ENCODE measurements at places on chromosomes 6 and 20.

- DNase-seq: no peak
These were observed 434.3 kb downstream of the TBC1D32 start for GRCh38 chr6:120899932-120900331.

DNA sequence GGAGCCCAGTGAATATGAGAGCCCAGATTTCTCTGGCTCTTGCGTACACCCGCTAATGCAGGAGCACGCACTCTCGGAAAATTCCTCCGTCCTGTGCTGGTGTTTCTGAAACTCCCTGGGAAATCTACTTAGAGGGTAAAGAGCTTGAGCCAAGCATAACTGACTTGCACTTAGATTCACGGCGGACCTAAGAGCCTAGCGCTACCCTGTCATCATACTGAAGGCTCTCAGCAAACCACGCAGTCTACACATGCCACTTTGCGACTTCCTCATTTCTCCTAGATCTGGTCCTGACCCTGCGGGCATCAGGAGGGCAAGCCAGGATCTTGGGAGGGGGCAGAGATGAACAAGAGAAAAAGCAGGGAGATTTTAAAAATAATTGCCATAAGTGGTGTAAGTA lies 324.7 kb downstream of the CD83 start:
- no peak for DNase-seq

DNA sequence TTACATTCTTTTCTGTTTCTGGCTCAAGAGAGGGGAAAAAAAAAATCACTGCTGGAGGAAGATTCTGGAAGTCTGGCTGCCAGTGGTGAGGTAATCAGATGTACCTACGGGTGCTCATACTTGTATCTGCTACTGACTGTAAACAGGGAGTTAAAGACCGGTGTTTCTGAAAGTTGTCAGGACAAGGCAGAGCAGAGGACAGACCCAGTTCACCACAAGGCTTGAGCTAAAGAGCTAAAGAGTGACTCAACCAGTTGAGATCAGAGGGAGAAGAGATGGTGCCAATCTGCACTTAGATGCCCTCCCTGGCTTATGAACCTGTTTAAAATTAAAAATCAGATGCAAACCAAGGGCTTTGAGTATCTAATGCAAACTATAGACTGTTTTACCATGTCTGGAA lies 55.4 kb downstream of the CEP162 start:
- DNase-seq: no peak

GRCh38 chr6:87183687-87184086 lies 28.3 kb downstream of the ZNF292 start:
- DNase-seq: no peak

- DNase-seq: peak; percentile 57
These were observed 37.9 kb upstream of the FUCA2 start for GRCh38 chr6:143549221-143549948.

GRCh38 chr20:3193806-3194616 lies 10.5 kb downstream of the DDRGK1 start:
- DNase-seq: no peak

DNA sequence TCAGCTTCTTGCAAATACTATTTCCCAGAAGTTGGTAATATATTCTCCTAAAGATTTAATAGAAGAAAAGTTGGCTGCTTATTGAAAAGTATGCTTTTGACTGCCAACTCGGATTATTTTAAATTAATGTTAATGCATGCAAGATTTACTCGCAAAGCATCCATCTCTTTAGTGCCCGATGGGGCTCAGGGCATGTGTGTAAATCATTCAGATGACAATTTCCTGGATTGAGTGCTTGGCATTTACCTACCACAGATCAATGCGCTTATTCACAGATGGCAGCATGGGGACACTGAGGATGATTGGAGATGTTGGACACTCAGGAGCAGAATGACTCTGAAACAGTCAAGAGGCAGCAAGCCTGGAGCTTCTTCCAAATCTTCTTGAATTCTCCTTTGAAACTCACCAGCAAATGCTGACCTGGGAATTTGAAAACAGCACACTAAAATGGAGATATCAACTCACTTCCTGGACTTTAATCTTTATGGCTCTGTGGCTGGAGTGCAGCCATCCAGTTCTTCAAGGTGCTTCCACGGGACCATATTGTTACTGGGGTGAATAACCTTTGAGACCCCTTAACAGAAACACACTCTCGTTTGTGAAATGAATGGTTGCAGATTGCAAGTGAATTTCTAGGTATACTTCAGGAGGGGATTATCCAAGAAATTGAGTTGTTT lies 34.1 kb upstream of the TIAM2 start:
- no peak for DNase-seq

DNA sequence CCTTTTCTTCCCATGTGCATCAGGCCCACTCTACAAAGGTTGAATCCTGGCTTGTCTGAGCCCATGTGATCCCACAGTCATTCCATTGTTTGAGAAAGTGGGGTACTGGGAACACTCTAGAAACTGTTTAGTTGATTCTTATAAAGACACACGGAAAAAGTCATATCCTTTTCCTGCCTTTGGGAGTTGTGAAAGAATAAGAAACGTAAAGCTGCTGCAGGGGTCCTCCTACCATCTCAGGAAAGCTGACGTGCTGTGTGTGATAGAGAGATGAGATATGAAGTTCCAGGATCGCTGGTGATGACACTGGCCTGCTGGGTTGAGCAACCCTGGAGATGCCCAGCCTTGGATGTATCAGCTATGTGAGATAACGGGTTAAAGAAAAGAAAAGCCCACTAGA lies 21.3 kb upstream of the HLA-DRB5 start:
- DNase-seq: no peak

DNA sequence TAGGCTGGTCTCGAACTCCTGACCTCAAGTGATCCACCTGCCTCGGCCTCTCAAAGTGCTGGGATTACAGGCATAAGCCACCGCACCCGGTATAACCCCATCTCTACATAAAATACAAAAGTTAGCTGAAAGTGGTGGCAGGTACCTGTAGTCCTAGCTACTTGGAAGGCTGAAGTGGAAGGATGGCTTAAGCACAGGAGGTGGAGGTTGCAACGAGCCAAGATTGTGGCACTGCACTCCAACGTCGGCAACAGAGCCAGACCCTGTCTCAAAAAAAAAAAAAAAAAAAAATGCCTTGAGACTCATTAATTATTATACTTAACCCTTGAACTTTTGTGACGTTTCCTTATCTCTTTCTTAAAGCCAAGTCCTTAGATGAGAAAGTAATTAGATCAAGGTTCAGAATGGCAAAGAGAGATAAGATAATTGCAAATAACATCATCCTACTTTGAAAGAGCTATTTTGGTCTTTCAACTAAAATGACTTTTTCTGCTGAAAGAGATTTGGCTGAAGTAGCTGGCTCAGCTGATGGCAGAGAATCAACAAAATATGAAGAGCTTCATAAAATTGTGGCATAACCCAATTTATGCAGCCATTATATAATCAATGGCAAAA lies 4.7 kb upstream of the SHLD1 start:
- DNase-seq: no peak

DNA sequence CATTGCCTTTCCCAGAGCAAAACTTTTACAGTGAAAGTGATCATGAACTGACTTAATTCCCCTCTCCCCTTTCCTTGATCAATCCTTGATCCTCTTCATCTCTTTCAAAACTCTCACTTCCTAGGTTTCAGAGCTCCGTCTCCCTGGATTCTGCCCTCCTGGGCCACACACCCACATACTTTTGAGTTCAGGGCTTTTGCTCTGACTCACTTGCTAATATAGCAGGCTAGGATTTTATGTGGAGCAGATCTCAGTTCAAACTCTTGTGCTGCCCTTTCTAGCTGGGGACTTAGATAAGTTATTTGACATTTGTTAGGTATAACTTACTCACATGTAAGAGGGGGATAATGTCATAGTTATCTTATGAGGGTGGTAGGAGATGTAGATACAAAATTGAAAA lies 109.1 kb upstream of the MLIP start:
- no peak for DNase-seq

DNA sequence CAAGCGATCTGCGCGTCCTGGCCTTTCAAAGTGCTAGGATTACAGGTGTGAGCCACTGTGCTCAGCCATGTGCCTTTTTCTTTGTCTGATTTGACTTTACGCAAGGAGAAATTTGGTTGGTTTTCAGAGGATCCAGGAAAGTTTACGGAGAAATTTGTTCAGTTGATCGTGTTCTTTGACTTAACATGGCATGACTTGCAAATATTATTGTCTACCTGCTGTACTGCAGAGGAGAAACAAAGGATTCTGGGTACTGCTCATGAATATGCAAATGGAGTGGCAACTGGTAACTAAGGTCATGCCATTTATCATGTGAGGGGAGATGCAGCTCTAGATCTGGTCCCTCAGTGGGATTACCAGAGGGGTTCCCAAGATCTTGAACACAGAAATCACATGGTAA lies 68.8 kb upstream of the CHD6 start:
- no peak for DNase-seq

- no peak for DNase-seq
These were observed 25.0 kb downstream of the KCNB1 start for GRCh38 chr20:49457444-49457843.

DNA sequence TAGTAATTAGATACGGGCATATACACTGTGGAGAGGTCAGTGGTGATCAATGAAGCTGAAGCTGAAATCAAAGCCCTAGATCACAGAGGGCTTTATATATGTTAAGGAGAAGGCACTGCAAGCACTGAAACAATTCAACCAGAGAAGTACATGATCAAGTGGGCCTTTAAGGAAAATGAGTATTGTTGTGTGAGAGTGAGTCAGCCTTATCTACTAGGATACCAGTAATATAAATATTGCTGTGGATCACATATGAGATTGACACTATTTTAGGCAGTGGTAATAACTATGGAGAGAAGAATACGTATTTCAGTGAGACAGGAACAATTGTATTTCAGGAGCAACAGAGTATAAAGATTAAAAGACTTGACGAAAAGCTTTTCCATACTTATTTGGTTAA lies 1172.2 kb upstream of the GJE1 start:
- no peak for DNase-seq

DNA sequence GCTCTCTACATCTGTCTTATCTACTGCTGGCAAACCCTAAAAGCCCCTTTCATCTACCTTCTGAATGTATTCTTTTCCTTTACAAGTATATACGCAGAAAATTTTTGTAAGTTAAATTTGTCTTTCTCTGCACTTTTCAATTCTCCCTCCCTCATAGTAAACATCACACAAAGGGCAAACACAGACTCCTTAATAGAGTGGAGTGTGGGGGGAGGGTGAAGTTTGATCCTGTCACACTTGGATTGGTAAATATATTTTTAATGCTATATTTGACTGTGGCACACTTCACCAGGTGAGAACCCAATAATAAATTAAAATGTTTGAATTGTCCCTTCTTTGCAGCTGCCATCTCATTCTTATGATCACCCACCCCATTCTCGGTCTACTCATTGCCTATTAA lies 33.2 kb upstream of the PAQR8 start:
- no peak for DNase-seq

- DNase-seq: no peak
These were observed 14.9 kb downstream of the SYCP2L start for GRCh38 chr6:10901770-10902169.

DNA sequence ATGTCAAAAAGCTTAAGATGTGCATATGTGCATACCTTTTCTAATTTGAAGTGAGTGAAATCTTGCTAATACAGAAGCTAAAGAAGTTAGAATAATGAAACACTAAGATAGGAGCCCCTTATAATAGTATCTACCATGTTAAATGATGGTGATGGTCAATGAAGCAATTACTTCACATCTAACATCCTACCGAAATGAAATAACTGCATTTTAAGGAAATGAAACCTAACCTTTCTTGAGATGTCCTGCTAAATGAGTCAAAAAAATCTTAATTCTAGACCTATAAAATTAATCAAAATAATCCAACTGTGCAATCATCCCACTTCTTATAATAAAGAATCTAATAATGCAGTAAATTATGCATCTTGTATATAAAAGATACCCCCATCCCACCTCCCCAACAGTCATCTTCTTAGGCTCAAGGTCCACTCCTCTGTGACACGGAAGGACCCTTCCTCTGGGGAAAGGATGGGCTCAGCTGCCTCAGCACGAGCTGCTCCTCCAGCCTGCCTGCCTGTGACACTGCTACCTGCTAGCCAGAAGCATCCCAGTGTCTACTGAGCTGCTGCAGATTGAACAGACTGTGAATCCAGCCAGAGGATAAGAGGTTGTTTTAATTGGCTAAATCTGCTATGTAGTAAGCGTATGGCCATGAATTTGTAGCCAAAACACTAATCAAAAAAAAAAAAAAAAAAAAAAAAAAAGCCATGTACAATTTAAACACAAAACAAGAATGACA lies 129.6 kb upstream of the BEND3 start:
- DNase-seq: no peak

DNA sequence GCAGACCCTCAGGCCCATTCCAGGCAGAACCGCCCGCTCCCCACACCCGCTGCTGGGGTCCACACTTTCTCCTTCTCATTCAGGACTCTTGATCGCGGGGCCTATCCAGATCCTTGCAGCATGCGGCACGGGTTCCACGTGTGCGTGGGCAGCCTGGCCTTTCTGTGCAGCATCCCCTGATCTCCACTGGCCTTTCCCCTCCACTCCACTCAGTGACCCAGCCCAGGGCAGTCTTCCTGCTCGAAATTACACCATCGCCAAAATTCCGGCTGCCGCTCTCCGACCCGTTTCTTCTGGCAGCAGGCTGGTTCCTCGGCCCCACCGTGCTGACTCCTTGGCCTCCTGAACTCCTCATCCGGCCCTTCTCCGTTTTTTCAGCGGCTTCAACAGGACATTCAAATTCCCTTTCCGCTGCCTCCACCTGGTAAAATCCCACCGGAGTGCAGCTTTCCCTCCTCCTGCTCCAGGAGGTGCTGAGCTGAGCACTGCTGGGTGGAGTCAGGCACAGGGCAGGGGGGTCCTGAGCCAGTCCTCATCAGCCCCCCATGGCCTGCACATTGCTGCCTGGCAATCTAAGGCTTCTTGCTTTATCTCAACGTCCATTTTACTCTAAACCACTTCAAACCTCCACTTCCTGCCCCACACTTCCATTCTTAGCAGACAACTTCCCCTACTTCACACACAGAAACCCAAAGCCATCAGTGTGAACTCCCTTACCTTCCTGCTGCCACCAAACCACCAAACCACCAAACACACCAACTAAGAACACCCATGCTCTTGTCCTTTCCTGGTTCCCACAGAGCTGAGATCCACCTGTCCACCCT lies 9.0 kb downstream of the SFT2D1 start:
- DNase-seq: no peak

- DNase-seq: no peak
These were observed 241.5 kb downstream of the NRN1 start for GRCh38 chr6:5765141-5765760.

GRCh38 chr20:19110881-19111460 lies 101.5 kb upstream of the SLC24A3 start:
- no peak for DNase-seq

DNA sequence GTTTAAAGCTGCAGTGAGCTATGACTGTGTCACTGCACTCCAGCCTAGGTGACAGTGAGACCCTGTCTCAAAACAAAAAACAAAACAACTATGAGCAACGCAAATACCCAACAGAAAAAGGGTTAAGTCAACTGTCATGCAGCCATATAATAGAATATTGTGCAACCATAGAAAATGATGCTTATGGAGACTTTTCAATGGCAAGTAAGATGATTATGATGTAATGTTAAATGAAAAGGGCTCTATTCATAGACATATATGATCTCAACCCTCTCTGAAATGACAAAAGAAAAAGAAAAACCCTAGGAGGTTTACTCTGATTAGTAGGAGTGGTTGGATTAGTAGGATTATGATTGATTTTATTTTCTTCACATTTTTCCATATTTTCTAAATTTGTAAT lies 41.3 kb upstream of the TBC1D7 start:
- no peak for DNase-seq

- DNase-seq: peak; percentile 81
These were observed 527 bp downstream of the TOMM34 start for GRCh38 chr20:44959638-44960102.

Measured in activated T-cell treated with anti-CD3 and anti-CD28 coated beads, Interleukin-2, amount 50 U/mL, for 48 hours (primary cell).